H54 (cell line): ENCODE measurements at places on chromosomes 5 and 9.

DNA sequence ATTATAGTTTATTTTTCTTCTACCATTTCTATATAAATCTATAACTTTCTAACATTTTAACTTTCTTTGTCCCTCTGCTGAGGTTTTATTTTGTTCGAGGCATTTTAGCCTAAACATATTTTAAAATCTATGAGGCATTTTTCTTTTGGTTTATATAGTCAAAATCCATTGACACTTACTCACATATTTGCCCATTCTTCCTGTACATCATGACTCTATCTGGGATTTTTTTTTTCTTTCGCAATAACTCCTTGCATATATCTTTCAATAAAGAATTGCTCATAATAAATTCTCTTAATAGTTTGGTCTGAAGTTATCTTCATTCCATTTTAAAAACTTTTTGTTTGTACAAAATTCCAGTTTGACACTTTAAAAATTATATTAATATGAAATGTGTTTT lies 632.3 kb downstream of the TLE4 start:
- DNase-seq = no peak

DNA sequence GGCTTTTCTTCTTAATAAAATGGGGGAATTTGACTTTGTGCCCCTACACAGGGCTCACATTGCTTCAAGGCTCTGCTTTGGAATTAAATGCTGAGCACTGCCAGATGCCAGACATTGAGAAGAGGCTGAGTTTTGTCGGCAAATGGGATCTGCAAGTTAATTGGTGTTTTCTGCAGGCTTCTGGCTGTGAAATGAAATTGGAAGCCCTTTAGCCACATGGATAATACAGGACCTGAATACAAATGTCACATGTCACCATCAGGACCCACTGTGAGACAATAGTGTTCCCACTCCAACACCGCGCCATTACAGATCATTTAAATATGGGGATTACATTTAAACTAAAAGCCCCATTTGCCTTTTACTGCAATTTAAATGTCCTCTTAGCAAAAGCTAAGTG lies 164.4 kb downstream of the ZSWIM6 start:
- no peak for DNase-seq

DNA sequence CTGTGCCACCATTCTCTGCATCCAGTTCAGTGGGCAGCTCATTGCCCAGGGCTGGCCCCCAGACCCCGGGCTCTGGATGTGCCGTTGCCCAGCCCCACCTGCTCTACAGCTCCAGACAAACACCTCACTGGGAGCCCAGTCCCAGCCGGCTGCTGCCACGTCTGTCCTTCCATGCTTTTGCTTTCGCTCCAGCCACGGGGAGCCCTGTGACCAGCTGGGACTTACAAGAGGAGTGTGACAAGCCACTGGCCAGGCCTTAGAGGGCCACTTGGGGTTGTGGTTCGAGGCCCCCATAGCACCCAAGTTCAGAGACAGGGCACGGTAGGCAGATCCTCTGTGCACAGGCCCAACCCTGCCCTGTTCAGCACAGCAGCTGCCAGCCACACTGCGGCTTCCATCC lies 142.0 kb downstream of the ADAMTS2 start:
- no peak for DNase-seq

DNA sequence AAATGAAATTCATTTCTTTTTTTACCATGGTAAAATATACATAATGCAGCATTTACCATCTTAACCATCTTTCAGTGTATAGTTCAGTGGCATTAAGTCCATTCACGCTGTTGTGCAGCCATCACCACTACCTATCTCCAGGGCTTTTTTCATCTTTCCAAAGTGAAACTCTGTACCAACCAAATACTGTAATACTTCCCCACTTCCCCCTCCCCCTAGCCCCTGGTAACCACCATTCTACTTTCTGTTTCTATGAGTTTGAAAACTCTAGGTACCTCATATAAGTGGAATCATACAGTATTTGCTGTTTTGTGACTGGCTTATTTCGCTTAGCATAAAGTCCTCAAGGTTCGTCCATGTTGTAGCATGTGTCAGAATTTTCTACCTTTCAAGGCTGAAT lies 23.4 kb downstream of the SPAAR start:
- DNase-seq = no peak

DNA sequence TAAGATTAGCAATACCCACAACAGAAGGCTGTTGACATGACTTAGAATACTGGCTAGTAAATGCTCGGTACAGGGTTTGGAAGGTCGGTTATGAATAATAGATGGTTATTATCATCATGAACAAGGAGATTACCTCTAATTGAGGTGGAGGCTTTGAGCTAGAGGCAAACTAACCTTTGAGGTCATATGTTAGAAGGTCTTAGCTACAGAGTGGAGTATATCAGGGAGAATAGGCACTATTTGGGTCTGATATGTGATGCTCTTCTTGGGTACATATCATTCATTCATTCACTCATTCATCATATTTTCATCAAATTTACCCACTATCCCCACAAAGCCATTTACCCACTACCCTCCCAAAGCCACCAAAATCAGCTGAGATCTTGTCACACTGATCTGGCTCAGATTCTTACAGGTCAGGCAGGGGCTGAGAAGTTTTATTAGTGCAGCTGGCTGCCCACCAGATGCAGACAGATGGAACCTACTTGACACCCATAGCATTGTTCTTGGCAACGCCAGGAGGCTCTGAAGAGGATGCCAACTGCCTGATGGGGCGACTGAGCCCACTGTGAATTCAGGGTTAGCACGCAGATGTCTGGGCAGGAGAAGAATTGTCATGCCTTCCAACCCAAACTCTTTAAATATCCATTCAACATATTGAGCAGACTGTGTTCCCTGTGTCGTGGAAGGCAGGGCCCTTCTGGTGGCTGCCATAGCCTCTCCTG lies 90.2 kb upstream of the SH3PXD2B start:
- DNase-seq = no peak

GRCh38 chr5:152246401-152246800 lies 158.7 kb downstream of the NMUR2 start:
- DNase-seq = no peak

DNA sequence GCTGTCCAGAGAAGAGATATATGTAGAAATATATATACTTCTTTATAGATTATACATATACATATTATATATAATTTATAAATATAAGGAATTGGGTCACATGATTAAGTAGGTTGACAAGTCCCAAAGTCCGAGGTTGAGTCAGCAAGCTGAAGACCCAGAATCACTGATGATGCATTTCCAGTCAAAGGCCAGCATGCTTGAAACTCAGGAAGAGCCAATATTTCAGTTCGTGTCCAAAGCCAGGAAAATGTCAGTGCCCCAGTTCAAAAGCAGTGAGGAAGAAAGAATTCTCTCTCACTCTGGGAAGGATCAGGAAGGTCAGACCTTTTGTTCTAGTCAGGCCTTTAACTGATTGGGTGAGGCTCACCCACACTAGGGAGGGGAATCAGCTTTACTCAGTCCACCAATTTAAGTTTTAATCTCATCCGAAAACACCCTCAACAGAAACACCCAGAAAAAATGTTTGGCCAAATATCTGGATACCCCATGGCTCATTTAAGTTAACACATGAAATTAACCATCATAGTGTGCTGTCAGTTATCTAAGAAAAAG lies 42.0 kb upstream of the LVRN start:
- no peak for DNase-seq

DNA sequence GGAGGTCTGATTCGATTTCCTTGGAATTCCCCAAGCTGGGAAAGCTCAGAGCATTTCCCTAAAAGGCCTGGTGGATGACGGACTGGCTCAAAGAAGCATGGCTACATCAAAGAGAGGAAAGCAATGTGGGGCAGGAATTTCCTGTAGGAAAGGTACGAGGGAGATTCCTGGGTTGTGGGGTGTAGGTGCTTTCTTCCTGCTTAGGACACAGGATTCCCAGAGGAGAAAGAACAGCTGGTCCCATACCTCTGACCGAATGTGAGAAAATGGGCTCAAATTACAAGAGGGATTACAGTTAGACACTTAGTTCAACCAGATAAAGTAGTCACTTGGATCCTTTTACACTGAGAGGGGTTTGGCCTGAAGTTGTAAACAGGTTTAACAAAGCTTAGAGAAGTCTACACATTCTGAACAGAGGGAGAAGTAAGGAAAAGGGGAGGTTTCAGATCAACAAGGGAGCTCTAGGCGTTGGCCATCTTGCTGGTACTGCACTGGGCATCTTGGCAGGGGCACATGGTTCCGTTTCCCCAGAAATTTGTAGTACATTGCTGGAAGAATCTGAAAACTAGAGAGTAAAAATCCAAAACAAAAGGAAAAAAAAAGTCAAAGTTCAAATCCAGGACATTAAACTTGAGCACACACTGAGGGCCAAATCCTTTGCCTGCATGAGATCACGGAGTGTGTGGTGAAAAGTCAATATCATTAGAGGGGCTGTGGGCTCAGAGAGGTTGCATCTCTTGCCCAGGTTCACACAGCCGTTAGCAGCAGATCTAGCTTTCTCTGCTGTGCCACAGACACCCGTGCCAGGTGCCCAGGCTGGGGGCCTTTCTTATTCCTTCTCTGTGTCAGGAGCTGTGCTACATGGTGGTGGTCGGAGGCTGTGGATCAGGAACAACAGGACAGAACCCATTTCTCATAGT lies 171.3 kb downstream of the RGS3 start:
- no peak for DNase-seq

DNA sequence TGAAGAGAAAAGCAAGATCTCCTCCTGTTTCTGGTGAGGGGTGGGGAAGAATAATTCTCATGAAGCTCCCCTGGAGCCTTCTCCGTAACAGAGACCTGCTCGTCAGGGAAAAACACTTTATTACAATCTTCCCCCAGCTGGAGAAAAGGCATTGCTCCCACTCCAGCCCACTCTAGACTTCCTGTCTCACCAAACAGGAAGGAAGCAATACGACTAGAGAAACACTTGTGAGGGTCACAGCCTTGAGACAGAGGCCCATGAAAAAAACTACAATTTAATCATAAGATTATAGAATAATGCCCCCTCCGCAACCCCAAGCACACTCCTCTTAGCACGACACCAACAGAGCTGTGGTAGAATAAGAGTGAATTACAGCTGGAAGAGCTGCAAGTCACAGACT lies 197.2 kb upstream of the S1PR3 start:
- DNase-seq = no peak

- DNase-seq = no peak
Observed at GRCh38 chr5:175550055-175550805, 71.9 kb downstream of the SFXN1 start.

GRCh38 chr5:75395277-75395676 lies 58.3 kb downstream of the HMGCR start:
- no peak for DNase-seq

- DNase-seq = no peak
Observed at GRCh38 chr9:27539479-27540441, 10.1 kb upstream of the MOB3B start.

DNA sequence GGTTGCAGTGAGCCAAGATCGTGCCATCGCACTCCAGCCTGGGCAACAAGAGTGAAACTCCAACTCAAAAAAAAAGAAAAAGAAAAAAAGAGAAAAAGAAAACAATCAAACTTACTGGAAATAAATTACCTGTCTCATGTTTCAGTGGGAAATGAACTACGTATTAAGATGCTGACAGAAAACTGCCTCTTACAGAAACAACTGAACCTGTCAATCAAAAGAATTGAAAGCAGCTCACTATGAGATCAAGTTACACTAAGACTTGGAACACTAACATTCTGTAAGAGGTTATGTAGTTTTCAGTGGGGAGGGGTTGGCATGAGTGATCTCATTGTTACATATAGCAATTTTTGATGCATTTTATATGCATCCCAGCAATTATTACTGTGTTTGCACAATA lies 64.4 kb upstream of the SPATA31E1 start:
- no peak for DNase-seq

GRCh38 chr5:37111426-37112382 lies 137.5 kb downstream of the CPLANE1 start:
- DNase-seq = no peak

GRCh38 chr5:82340799-82341198 lies 62.6 kb upstream of the RPS23 start:
- no peak for DNase-seq

GRCh38 chr5:82785882-82786509 lies 291.2 kb downstream of the TMEM167A start:
- no peak for DNase-seq

GRCh38 chr5:147687118-147687517 lies 95.4 kb downstream of the JAKMIP2 start:
- no peak for DNase-seq

GRCh38 chr5:97422678-97423077 lies 239.6 kb upstream of the RIOK2 start:
- DNase-seq = no peak

- no peak for DNase-seq
Observed at GRCh38 chr9:134706522-134706921, 64.9 kb downstream of the COL5A1 start.

DNA sequence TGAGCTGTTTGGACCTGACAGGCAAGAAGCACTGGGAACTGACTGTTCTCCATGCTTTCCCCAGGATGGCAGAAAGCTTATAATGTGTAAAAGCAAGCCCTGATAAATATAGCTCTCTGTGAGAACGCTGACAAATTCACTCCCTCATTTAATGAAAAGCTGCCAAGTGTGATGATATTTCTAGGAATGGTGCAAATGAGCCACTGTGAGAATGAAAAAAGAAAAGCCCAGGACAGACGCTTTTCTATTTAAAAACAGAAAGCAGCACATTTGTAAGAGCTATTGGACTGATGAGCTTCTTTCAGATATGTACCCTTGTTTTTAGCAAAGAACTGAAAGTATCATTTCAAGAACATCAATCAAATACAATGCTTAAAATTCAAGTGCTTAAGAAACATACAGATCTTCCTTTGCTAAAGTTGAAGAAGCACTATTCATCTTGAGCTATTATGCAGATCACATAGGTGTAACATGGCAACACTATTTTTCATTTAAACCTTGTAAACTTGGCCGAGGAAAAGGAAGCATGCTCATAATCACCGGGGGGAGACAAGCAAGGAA lies 842.6 kb upstream of the ACO1 start:
- no peak for DNase-seq

GRCh38 chr9:115643948-115644727 lies 509.5 kb upstream of the PAPPA start:
- no peak for DNase-seq

DNA sequence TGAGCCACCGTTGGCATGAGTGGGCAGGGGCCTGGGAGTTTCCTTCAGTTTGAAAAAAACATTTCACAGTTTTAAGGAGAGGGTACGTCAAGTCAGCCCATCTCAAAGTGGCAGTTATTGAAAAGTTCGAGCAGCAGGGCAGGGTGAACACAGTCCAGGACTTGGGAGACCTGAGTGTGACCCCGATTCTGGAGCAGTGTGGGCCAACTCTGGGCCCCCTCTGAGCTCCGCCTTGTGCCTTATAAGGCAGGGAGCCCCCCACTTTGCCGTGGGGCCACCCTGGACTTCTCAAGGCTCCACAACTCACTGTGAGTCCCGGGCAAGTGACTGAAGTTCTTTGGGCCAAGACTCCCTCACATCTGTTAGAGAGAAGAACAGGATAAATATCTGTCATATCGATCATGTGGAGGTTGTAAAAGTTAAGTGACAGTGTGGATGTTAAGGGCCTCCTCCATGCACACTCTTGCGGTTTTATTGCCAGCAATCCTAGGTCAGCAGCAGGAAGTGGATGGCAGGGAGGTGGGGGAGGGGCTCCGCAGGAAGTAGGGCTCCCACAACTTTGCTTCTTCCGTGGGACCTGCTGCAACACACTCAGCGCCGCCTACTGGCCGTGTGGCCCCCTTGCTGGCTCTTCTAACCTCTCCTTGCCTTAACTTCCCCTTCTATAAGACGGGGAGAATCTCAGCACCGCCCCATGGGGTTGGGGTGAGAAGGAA lies 38.4 kb downstream of the HRH2 start:
- DNase-seq = peak; percentile 61

- no peak for DNase-seq
Observed at GRCh38 chr5:10685115-10685521, 75.9 kb downstream of the DAP start.

- DNase-seq = no peak
Observed at GRCh38 chr9:25129537-25129936, 548.7 kb downstream of the TUSC1 start.

- DNase-seq = no peak
Observed at GRCh38 chr5:178110-178509, 13.2 kb upstream of the LRRC14B start.
